ENCODE measurements at places on chromosomes 11 and 22.

DNA sequence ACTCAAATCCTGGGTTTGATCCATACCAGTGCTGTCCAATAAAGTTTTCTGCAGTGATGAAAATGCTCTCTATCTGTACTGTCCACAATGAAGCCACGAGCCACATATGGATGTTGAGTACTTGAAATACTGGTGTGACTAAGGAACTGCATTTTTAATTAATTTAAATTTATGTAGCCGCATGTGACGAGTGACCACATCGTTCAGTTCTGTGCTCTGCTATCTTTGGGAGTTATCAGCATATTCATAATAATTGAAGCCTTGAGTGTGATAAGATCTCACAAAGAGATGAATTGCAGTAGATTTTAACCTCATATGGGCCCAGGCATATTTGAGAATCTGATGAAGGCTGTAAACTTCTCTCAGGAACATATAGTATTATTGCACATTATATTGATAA, 40.8 kb downstream of the GRAMD1B start:
- DNase-seq: no peak

- DNase-seq: no peak
Measured at GRCh38 chr11:108466405-108466804, 924 bp downstream of the C11orf65 start.

DNA sequence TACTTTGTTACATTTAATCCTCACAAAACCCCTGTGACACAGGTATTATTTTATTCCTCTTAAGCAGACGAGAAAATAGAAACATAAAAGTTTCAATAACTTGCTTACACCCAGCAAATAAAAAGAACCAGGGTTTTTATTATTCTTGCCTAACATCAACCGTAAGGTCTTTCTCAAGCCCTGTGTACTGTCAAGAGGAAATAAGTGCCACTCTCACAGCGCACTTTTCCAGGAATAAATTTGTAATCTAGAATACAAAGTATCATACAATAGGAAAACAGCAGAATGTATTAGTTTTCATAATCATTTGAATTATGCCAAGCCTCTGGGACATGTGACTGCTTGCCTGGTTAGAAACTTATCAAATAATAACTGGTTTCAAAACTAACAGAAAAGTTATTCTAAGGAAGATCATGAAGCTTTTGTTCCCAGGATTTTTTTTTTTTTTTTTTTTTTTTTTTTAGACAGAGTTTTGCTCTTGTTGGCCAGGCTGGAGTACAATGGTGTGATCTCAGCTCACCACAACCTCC, 7.4 kb downstream of the CCDC34 start:
- no peak for DNase-seq

DNA sequence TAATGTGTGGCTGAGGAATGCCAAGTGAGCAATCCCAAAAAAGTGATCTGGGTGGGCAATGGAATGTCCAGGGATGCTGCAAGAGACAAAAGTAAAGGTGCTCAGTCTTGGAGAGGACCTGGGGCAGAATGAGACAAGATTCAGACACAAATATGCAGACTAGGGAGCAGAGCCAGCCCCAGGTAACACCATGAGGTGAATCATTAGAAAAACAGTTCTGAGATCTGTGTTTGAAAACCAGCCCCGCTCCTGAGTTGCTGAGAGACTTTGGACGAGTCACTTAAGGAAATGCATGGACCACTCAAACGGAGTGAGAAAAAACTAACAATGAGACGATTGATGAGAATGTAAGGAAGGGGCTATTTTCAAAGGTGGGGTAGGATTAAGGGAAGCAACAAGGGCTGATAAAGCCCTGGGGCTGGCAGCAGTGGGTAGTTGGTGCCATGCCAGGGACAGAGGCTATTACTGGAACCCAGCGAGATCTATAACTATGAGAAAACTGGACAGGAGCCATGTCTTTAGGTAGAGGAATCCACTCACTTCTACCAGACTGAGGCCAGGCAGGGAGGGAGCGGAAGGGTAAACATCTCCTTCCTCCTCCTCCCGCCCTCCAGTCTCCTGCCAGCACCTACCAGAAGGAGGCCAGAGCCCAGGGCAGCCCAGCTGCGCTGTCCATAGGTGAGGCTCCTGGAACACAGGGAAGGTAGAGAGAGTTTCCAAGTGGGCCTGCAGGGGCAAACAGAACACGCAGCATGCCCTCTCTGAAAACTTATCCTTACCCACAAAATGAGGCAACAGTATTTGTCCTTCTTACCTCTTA, 130.4 kb upstream of the TEAD1 start:
- DNase-seq: no peak

GRCh38 chr11:64003807-64004589, 17.8 kb downstream of the OTUB1 start:
- DNase-seq: no peak

- DNase-seq: no peak
Measured at GRCh38 chr11:8290081-8290810, 26.6 kb upstream of the LMO1 start.

GRCh38 chr11:58770627-58771457, 39.1 kb upstream of the GLYAT start:
- peak; percentile 32 for DNase-seq

Data from AG09309 (cell line).